A549 treated with Hydrocortisone at 1 μM for 4 hours (cell line): ENCODE measurements at places on chromosomes 13 and 19. TPM values are rescaled to one million over a fixed set of nuclear protein-coding genes. Genes with fewer than 3 reads are reported as not detected.

Gene ZNF808
- total RNA-seq: 0.07 to 0.17 TPM (median 0.11 TPM) in 4 of 5 replicates, not detected in the other

Gene ZIM2
- not detected in 5 replicates for total RNA-seq

Gene STOML3
- total RNA-seq: not detected in 5 replicates

Gene PGLYRP1
- total RNA-seq: not detected in 5 replicates

Gene ZNF492
- total RNA-seq: not detected in 5 replicates

Gene TSHZ3
- total RNA-seq: 2.0 to 2.8 TPM (median 2.6 TPM) in 5 replicates

Gene LRP3
- 34.3 to 52.9 TPM (median 50.7 TPM) in 5 replicates for total RNA-seq

Gene ZNF724
- total RNA-seq: 0.55 to 1.1 TPM (median 0.83 TPM) in 5 replicates

Gene PPP1R13L
- 33.6 to 48.1 TPM (median 40.0 TPM) in 5 replicates for total RNA-seq

Gene CEACAM1
- 1.7 to 2.7 TPM (median 2.0 TPM) in 5 replicates for total RNA-seq

Gene KLF1
- total RNA-seq: 0.06 to 0.08 TPM in 2 of 5 replicates, not detected in the others

Gene MED26
- 4.5 to 5.7 TPM (median 5.2 TPM) in 5 replicates for total RNA-seq

Gene ZNF763
- not detected in 5 replicates for total RNA-seq

Gene SULT2A1
- total RNA-seq: 0.06 TPM in 1 of 5 replicates, not detected in the others

Gene CHAF1A
- total RNA-seq: 19.7 to 23.9 TPM (median 20.6 TPM) in 5 replicates

Gene ZNF93
- not detected in 5 replicates for total RNA-seq

Gene SBK2
- total RNA-seq: 1.6 to 2.3 TPM (median 2.1 TPM) in 5 replicates

Gene KLK15
- total RNA-seq: not detected in 5 replicates

Gene DZIP1
- total RNA-seq: 9.2 to 12.3 TPM (median 11.7 TPM) in 5 replicates

Gene LGALS13
- not detected in 5 replicates for total RNA-seq

Gene ZSCAN4
- not detected in 5 replicates for total RNA-seq

Gene TPTE2
- not detected in 5 replicates for total RNA-seq

Gene WASF3
- total RNA-seq: 0.08 to 0.20 TPM (median 0.11 TPM) in 5 replicates

Gene ZNF558
- total RNA-seq: 5.5 to 8.3 TPM (median 6.7 TPM) in 5 replicates

Gene ZNF285
- 2.0 to 3.2 TPM (median 2.3 TPM) in 5 replicates for total RNA-seq

Gene LILRA1
- total RNA-seq: not detected in 5 replicates

Gene CYP4F8
- total RNA-seq: not detected in 5 replicates

Gene CYSLTR2
- not detected in 5 replicates for total RNA-seq

Gene URAD
- not detected in 5 replicates for total RNA-seq

Gene ZNF14
- 1.7 to 2.4 TPM (median 2.1 TPM) in 5 replicates for total RNA-seq

Gene ONECUT3
- not detected in 5 replicates for total RNA-seq

Gene TMEM190
- total RNA-seq: 1.1 to 2.0 TPM (median 1.4 TPM) in 5 replicates

Gene ZNF878
- not detected in 5 replicates for total RNA-seq

Gene MYH14
- total RNA-seq: 5.4 to 6.5 TPM (median 6.2 TPM) in 5 replicates

Gene DGKH
- total RNA-seq: 4.6 to 6.3 TPM (median 6.1 TPM) in 5 replicates

Gene TJP3
- total RNA-seq: 0.39 to 0.69 TPM (median 0.56 TPM) in 5 replicates

Gene SIGLEC12
- not detected in 5 replicates for total RNA-seq

Gene CNN2
- 70.3 to 98.3 TPM (median 87.8 TPM) in 5 replicates for total RNA-seq

Gene KLK7
- total RNA-seq: 0.17 TPM in 1 of 5 replicates, not detected in the others

Gene PEAK3
- total RNA-seq: 0.09 to 0.18 TPM (median 0.14 TPM) in 5 replicates

Gene ELAVL1
- 60.9 to 81.8 TPM (median 64.9 TPM) in 5 replicates for total RNA-seq

Gene GGN
- 0.08 to 0.47 TPM (median 0.29 TPM) in 5 replicates for total RNA-seq

Gene GRIN3B
- total RNA-seq: 1.6 to 3.6 TPM (median 2.4 TPM) in 5 replicates

Gene ZFP30
- 6.0 to 9.7 TPM (median 7.1 TPM) in 5 replicates for total RNA-seq

Gene C1QTNF9
- not detected in 5 replicates for total RNA-seq

Gene XAB2
- total RNA-seq: 23.3 to 26.8 TPM (median 25.1 TPM) in 5 replicates

Gene CEACAM16
- 0.08 to 0.12 TPM (median 0.08 TPM) in 4 of 5 replicates, not detected in the other for total RNA-seq

Gene DHDH
- 0.60 to 1.7 TPM (median 1.6 TPM) in 5 replicates for total RNA-seq

Gene GSX1
- total RNA-seq: not detected in 5 replicates

Gene AP3D1
- total RNA-seq: 70.5 to 85.8 TPM (median 77.8 TPM) in 5 replicates

Gene NTN5
- 0.12 to 0.20 TPM (median 0.16 TPM) in 5 replicates for total RNA-seq

Gene PTH2
- not detected in 5 replicates for total RNA-seq

Gene ASF1B
- total RNA-seq: 28.0 to 30.6 TPM (median 30.2 TPM) in 5 replicates

Gene FPR3
- not detected in 5 replicates for total RNA-seq

Gene ARHGEF18
- 60.8 to 76.7 TPM (median 69.8 TPM) in 5 replicates for total RNA-seq

Gene FXYD3
- 0.18 to 0.71 TPM (median 0.32 TPM) in 5 replicates for total RNA-seq

Gene ZNF829
- total RNA-seq: 0.29 to 0.50 TPM (median 0.40 TPM) in 5 replicates
